SHP77 (cell line): ENCODE measurements at places on chromosomes 5 and 9.

GRCh38 chr5:4646715-4647375, 493.3 kb upstream of the ADAMTS16 start:
- DNase-seq, result peak; percentile 24

- DNase-seq, result no peak
These were observed 103.5 kb upstream of the ARRDC3 start for GRCh38 chr5:91486638-91487037.

GRCh38 chr5:176965633-176966032, 40.9 kb downstream of the UIMC1 start:
- no peak for DNase-seq

DNA sequence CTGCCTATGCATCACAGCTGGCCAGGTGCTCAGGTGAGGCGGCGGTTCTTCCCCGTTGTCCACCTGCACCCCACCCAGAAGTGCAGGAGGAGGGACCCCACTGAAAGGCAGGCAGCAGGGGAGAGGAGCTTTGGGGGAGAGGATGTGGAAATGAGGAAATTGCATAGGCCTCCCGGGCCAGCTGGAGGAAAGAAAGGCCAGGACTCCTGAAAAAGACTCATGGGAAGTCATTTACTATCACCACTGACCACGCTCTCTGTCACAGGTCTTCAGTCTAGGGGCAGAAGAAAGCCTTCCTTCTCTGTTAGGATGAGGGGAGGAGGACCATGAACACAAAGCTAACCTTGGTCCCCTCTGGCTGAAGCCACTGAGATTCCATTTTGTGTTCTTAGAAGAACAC, 28.1 kb downstream of the KCNMB1 start:
- no peak for DNase-seq

DNA sequence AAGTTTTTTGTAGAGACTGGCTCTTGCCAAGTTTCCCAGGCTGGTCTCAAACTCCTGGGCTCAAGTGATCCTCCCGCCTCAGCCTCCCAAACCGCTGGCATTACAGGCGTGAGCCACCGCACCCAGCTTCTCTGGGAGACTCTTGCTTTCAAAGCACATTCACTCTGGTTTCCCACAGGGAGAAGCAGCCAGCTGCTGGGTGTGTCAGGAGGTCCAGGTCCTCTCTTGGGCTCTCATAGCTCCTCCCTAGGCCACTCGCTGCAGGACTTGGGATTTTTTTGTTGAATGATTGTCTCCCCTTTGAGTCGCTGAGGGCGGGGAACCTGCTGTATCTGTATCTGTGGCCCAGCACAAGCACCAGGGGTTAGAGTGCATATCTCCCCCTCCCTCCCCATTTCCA, 68.4 kb upstream of the RAPGEF1 start:
- no peak for DNase-seq

- DNase-seq, result peak; percentile 7
These were observed 57.7 kb upstream of the SHB start for GRCh38 chr9:38126730-38127129.

DNA sequence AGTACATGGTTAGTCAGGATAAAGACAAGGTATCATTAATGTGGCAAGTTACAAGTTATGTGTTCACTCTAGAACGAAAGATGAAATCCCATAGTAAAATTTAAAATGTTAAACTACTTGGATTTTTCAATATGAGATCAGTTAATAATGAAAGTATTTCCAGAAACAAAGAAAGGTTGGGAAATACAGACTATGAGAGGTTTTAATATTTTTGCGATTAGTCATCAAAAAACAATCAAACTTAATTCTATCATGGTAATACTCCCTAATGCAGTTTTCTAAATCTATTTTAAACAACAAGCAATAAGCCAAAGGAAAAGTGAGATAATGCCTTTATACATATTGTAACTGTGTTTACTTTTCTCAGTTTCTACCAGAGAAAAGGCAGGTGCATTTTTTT, 10.6 kb downstream of the CDH12 start:
- no peak for DNase-seq
